ENCODE measurements at places on chromosomes 1 and 21.

- no peak for DNase-seq
Measured at GRCh38 chr21:27759820-27760219, 792.9 kb upstream of the ADAMTS5 start.

DNA sequence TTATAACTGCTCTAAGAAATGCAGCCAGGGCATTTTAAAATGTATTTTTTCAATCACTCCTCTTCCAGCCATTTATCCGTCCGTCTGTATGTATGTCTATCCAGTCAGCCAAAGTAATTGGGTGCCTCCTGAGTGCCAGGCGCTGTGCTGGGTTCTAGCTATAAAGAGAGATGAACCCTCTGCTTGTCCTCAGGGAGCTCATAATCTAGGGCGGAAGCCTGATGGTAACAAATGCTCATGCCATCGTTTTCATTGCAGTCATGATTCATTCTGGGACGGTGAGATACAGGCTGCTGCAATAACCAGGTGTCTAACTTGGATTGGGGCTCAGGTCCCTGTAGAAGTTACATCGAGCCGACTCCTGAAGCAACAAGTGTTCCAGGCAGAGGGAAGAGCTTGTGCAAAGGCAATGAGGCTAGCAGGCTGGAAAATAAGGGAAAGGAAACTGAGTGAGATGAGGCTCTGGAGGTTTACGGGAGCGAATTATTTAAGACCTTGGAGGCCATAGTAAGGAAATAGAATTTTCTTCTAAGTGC is 11.6 kb downstream of the IFI6 start:
- DNase-seq: no peak

DNA sequence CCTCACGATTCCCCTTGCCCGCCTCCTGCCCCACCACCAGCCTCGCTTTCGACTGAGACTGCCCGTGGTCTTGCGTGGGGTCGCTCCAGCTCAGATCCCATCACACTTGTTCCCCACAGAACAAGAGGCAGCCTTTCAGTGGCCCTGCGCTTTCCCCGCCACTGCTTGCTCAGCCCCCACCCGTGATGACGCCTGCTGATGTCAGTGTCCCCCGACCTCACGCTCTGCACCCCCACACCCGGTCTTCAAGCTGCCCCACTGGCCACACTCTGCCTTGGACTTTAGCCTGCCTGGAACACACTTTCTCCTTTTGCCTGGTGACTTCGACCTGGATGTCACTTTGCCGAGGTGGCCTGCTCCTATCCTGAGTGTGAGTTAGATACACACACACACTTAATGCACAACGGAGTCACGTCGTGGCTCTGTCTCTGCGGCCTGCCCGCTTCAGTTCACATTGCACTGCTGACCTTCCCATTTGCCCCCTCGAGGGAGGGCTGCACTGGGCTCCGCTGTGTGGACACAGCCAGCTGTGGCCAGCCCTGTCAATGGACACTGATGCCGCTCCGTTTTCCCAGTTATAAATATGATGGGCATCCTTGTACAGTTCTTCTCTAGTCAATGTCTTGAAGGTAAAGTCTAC is 13.0 kb downstream of the AGPAT3 start:
- DNase-seq: no peak

- peak; percentile 82 for DNase-seq
Measured at GRCh38 chr1:179034720-179035119, 9.0 kb downstream of the FAM20B start.

DNA sequence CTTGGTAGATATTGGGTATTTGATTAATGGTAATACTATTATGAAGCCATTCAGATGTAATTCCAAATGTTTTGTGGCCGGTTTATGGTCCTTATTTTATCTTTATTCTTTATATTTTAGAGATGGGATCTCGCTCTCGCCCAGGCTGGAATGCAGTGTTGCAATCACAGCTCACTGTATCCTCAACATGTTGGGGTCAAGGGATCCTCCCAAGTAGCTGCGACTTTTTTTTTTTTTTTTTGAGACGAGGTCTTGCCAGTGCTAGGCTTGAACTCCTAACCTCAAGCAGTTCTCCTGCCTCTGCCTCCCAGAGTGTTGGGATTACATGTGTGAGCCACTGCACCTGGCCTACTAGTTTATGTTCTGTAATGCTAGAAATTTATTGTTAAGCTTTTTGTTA is 4.7 kb downstream of the DDI2 start:
- peak; percentile 57 for DNase-seq

Measured in choroid plexus epithelial cell (primary cell).